ENCODE measurements at places on chromosomes 1 and 21.

GRCh38 chr1:211487082-211487481, 4.9 kb downstream of the RD3 start:
- DNase-seq, result no peak

DNA sequence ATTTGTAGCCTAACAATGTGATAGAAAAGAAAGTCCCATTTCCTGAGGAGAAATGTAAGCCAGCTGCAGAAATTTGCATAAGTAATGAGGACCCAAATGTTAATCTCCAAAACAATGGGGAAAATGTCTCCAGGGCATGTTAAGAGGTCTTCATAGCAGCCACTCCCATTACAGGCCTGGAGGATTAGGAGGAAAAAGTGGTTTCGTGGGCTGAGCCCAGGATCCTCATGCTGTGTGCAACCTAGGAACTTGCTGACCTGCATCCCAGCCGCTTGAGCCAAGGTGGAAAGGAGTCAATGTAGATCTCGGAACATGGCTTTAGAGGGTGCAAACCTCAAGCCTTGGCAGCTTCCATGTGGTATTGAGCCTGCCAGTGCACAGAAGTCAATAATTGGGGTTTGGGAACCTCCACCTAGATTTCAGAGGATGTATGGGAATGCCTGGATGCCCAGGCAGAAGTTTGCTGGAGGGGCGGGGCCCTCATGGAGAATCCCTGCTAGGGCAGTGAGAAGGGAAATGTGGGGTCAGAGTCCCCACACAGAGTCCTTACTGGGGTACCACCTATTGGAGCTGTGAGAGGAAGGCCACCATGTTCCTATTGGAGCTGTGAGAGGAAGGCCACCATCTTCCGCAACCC, 14.2 kb upstream of the F13B start:
- DNase-seq, result no peak

GRCh38 chr1:57463343-57463742, 39.5 kb upstream of the DAB1 start:
- no peak for DNase-seq

DNA sequence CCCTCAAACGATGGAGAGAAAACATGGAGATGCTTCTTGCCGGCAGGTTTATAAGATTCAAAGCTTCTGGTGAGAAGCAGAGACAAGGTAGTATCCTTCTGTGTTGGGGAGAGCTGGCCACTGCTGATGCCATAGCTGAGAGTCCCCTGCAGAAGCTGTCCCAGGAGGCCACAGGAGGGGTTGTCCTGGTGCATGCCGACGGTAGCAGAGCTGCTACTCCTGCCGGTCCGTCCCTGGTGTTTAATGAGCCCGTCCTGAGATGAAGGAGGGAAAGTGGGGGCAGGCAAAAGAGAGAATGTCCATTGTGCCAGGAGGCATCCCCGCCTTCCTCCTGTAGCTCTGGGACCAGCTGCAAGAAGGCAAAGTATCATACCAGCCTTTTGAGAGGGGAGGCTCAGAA, 10.4 kb upstream of the C2CD2 start:
- no peak for DNase-seq

- no peak for DNase-seq
Observed at GRCh38 chr1:176959191-176959820, 205.2 kb downstream of the ASTN1 start.
